Chondrocyte (in vitro differentiated cells): ENCODE measurements at places on chromosomes 1 and 21. TPM values are rescaled to one million over a fixed set of nuclear protein-coding genes. Genes with fewer than 3 reads are reported as not detected.

Gene FMOD
- total RNA-seq = 0.47 to 0.92 TPM (median 0.85 TPM) in 3 replicates

DNA sequence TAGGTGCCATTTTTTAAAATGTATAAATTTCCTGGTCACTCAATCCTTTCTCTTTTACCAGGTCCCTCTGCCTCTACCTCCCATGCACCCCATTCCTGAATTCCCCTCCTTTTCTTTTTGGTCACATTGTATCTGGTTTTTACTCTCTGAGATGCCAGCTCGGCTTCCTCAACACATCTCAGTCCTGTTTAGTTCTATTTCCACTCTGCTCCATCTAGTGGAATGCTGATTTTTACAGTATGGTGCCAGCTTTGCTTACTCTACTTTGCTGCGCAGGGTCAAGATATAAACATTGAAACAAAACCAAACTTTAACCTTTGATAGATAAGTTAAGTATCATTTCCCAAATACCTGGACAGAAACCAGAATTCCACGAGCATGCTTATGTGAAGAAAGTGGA, 96.0 kb downstream of the ESRRG start:
- peaks cover 8% of the 10 kb centered on the region for H3K27me3 ChIP-seq
- H3K36me3 ChIP-seq = no peaks in the 10 kb centered on the region
- H3K27ac ChIP-seq = no peak overlapping the region
- no peak overlapping the region for H3K4me3 ChIP-seq
- DNase-seq = no peak

DNA sequence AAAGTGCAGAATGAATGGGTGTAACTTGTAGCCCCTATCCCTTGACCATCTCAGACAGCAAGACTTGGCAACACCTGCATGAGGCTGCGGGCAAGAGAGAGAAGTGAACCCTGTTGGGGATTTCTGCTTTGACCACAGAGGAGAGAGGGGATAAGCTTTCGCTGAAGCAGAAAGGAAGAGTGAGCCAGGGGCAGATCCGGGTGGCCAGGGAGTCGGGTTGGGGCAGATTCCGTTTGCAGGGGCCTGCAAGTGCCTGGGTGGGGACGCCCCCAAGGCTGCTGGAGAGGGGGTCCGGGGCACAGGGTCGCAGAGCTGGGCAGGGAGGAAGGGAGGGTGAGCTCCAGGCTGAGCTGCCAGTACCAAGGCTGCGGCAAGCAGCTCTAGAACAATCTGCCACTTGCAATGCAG, 25.3 kb upstream of the PIK3CD start:
- DNase-seq = no peak
- no peak overlapping the region for H3K4me3 ChIP-seq

DNA sequence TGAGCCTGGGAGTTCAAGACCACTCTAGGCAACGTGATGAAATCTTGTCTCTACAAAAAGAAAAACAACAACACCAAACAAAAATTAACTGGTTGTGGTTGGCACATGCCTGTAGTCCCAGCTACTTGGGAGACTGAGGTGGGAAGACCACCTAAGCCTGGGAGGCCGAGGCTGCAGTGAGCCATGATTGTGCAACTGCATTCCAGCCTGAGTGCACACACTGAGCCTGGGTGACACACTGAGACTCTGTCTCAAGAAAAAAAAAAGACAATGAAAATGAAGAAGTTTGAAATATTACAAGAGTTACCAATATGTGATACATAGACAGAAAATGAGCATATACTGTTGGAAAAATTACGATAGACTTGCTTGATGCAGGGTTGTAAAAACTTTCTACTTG, 31.9 kb downstream of the PDC start:
- H3K36me3 ChIP-seq = no peaks in the 10 kb centered on the region
- H3K27me3 ChIP-seq = no peaks in the 10 kb centered on the region
- no peak overlapping the region for H3K4me3 ChIP-seq
- H3K4me1 ChIP-seq = no peaks in the 10 kb centered on the region
- no peak overlapping the region for H3K27ac ChIP-seq

Gene DENND1B
- 8.8 to 14.8 TPM (median 10.9 TPM) in 3 replicates for total RNA-seq

DNA sequence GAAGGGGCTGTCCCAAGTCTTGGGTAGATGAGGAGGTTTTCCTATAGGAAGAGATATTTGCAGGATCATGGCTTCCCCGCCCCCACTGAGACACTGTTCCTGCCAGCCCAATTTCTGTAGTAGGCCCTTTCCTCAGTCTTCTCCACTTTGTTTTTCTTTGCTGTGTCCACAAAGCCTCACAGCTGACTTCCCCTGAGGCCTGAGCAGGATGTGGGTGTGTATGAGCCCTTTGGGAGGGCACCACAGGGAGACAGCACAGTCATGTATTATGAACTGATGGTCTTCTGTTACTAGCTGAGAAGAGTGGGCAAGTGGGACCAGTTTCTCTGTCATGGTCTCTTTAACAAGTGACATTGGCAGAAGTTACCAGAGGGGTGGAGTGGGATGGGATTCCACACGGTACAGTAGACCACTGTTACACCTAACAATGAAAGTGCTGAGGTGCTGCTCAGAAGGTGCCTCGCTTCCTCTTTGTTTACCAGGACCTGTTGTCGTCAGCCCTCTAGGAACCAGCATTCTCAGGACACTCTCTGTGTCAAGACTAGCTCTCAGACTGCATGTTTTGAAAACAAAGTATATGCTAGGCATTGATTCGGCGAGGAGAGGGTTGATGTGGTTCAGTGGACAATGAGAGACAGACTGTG, 253.8 kb upstream of the HOOK1 start:
- peaks cover 13% of the 10 kb centered on the region for H3K4me1 ChIP-seq
- no peak overlapping the region for H3K27ac ChIP-seq
- H3K4me3 ChIP-seq = no peak overlapping the region
- no peak for DNase-seq
- peaks cover 10% of the 10 kb centered on the region for H3K36me3 ChIP-seq
- H3K27me3 ChIP-seq = no peaks in the 10 kb centered on the region

- H3K4me1 ChIP-seq = no peaks in the 10 kb centered on the region
- no peak overlapping the region for H3K27ac ChIP-seq
- H3K4me3 ChIP-seq = no peak overlapping the region
- DNase-seq = no peak
These were observed 292.4 kb downstream of the GRIK1 start for GRCh38 chr21:29647353-29647781.

DNA sequence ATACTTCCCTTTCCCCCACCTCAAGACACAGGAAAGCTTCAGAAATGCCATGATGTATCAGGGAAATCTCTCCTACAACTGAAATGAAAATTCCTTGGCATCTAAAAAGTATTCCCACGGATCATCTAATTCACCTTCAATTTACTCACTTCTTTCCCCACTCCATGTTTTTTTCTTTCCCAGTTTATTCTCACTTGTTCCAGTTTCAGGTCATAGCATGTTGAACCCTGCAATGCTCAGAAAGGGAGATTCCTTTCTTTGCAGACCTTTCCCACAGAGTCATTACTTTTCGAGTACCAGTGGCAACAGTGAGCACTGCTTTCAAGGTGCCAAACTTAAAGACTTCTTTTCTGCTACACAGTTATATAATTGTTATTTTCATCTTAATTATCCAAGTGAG, 305.0 kb downstream of the VAV3 start:
- no peaks in the 10 kb centered on the region for H3K4me1 ChIP-seq
- H3K4me3 ChIP-seq = no peak overlapping the region
- H3K27me3 ChIP-seq = no peaks in the 10 kb centered on the region
- no peaks in the 10 kb centered on the region for H3K36me3 ChIP-seq
- H3K27ac ChIP-seq = no peak overlapping the region
- no peak for DNase-seq

Gene RAP1GAP
- total RNA-seq = 1.1 to 2.2 TPM (median 1.8 TPM) in 3 replicates

- H3K4me1 ChIP-seq = peaks cover 57% of the 10 kb centered on the region
- H3K36me3 ChIP-seq = peaks cover 5% of the 10 kb centered on the region
- H3K27me3 ChIP-seq = no peaks in the 10 kb centered on the region
These were observed 40.4 kb downstream of the MPZL1 start for GRCh38 chr1:167762061-167762746.
